ENCODE measurements at places on chromosomes 13 and 19. TPM values are rescaled to one million over a fixed set of nuclear protein-coding genes. Genes with fewer than 3 reads are reported as not detected.

DNA sequence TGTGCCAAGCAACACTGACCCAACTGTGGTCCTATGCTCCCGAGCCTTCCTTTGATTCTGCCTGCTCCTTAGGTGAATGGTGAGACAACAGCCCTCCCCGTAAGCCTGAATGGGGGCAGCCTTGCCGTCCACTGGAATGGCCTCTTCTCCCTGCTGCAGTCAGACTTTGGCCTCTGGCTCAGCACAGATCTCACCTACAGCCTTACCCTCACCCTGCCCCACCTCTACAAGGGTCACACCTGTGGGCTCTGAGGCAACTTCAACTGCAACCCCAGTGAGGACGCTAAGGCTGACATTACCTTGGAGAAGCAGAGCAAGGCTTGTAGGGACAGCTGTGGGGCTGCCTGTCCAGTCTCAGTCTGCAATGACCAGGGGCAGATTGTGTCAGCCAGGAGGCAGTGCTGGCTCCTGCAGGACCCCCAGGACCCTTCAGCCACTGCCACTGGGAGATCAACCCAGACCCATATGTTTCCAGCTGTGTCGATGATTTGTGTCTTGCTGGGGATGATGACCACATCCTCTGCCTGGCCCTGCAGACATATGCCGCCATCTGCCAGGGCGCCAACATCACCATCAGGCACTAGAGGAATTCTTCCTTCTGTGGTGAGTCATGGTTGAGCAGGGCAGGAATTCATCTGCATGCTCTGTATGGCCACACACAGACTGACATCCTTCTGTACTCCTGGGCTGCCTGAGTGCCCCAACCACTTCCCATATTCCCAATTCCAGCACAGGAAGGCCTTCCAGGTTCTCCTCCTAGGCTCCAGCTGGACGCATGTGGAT is 27.3 kb upstream of the FXYD3 start:
- no peak for DNase-seq

GRCh38 chr19:12482509-12482886 is 2.1 kb downstream of the ZNF709 start:
- no peak for DNase-seq

GRCh38 chr13:85520445-85520844 is 278.8 kb downstream of the SLITRK6 start:
- DNase-seq: no peak

ILF3 gene
- 60.7 TPM for total RNA-seq

C1QTNF9 gene
- total RNA-seq: 0.38 TPM
